Neuronal stem cell (in vitro differentiated cells): ENCODE measurements at places on chromosomes 2 and 18.

GRCh38 chr2:36670881-36671595, 25.5 kb upstream of the VIT start:
- no peak for DNase-seq

DNA sequence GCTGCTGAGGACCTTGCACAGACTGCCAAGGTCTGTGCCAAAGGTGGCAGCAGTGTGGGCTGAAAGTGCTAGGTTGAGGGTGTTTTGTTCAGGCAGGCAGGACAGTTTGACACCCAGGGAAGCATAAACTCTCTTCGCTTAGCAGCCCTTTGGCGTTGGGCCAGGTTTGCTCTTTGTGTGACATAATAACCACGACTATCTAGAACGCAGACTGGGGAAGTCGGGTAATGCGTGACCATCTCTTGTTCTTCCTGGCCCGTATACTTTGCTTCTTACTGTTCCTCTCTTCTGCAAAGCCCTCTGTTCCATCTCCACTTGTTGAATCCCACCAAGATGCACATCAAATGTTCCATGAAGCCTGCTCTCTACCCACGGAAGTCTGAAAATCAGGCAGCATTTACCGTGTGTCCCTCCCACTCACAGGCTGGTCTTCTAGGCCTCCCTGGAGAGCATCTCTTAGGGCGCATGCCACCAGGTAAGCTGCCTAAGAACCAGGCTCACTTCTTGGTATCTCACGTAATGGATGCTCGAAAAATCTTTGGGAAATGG, 96.7 kb upstream of the LMAN1 start:
- DNase-seq, result no peak

- DNase-seq, result no peak
Observed at GRCh38 chr18:75723521-75724340, 296.2 kb upstream of the SMIM21 start.

DNA sequence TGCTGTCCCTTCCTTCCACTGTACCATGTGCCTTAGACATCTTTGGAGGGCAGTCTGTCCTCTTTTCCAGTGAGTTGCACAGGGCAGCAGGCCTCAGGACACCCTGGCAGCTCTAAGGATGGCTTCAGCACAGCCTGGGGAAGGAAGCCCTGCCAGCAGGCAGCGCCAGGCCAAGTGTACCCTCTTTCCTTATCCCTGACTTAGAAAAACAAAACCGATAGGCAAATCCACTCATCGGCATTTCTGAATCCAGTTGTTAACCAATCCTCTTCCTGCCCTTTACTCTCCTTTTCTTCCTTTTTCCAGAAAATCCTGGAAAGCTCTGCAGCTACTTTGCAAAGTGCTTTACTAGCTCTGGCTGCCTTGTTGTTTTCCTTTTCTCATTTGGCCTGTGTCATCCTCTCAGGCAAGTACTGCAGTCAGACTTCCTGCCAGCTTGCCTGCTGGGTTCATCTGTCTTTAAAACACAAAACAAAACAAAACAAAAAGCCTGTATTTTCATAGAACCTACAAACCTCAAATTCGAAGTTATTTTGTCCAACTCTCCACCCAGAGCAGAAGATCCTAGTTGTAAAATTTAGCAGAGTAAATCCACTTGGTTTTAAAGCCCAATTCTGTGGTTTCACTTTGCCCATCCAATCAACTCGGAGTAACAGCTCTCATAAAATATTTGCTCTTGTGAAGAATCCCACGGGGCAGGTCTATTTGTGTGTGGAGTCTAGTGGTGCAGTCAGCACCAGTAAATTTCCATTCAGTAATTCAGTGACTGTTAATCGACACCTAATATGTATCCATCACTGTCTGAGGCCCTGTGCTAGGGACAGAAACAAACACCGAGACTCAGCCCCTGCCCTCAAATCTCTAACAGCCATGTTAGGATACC, 45.2 kb downstream of the PCBP1 start:
- DNase-seq, result no peak

- no peak for DNase-seq
Observed at GRCh38 chr2:241620419-241620769, 16.6 kb downstream of the THAP4 start.

DNA sequence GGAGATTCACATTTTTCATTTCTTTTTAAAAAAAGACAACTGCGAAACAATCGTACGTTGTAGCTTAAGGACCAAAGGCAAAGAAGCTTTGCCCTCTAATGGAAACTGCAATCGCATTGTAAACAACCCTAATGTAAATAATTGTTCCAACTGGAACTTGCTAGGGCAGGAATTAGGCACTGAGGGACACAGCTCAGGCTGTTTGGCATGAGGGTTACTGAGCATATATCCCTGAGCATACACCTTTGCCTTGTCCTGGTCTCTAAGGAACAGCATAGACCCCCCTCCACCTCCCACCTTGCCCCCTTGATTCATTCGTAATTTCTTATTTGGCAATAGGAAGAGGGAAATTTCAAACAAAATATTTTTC, 396.4 kb downstream of the LNPK start:
- DNase-seq, result no peak

DNA sequence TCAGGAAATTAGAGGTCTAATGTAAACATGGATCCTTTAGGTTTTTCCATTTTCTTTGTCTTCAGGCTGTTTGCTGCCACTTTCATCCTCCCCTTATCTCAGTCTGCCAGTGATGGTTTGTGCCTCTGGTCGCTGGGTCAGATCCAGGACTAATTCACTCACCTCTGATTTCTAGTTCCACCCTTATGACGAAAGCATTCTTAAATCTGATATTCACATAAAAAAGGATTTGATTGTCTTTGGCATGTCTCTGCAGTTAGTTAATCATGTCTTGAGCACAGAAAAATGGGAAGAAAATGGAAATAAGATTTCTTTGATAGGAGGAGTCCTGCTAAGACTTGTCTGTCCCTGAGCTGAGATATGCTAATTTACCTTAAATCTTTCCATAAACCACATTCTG, 4.6 kb downstream of the IL1RL1 start:
- no peak for DNase-seq

GRCh38 chr2:10084223-10084865, 4.1 kb upstream of the CYS1 start:
- no peak for DNase-seq

- DNase-seq, result no peak
Observed at GRCh38 chr2:33788044-33788443, 188.9 kb upstream of the FAM98A start.

DNA sequence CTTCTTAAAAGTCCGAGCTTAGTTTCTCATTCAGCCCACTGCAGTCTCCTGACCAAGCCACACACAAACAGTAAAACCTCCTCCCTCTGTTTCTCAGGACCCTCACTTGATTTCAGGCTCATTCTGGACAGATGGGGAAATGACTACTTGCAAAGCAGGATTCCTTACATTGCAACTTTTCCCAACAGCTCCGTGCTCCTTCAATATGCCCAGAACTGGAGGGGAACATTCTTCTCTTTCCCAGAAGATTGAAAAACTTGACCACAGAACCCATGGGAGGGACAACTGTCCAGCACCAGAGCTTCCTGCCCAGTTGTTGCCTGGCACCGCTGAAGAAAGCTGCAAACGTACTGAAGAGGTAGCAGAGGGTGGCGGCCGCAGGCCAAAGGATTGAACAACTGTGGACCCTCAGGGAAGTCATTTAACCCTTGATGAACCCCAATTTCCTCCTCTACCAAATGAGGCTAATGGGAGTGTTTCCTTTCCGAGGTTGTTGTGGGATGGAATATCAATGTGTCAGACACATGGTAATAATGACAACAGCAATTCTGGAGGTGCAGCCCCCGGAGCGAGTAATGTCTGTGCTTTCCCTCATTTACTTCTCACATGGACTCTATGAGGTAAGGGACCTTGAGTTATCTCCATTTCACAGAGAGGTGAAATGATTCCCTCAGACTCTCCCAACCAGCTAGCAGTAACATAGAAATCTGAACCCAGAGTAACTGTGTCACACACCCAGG, 25.0 kb downstream of the BCL11A start:
- DNase-seq, result no peak

DNA sequence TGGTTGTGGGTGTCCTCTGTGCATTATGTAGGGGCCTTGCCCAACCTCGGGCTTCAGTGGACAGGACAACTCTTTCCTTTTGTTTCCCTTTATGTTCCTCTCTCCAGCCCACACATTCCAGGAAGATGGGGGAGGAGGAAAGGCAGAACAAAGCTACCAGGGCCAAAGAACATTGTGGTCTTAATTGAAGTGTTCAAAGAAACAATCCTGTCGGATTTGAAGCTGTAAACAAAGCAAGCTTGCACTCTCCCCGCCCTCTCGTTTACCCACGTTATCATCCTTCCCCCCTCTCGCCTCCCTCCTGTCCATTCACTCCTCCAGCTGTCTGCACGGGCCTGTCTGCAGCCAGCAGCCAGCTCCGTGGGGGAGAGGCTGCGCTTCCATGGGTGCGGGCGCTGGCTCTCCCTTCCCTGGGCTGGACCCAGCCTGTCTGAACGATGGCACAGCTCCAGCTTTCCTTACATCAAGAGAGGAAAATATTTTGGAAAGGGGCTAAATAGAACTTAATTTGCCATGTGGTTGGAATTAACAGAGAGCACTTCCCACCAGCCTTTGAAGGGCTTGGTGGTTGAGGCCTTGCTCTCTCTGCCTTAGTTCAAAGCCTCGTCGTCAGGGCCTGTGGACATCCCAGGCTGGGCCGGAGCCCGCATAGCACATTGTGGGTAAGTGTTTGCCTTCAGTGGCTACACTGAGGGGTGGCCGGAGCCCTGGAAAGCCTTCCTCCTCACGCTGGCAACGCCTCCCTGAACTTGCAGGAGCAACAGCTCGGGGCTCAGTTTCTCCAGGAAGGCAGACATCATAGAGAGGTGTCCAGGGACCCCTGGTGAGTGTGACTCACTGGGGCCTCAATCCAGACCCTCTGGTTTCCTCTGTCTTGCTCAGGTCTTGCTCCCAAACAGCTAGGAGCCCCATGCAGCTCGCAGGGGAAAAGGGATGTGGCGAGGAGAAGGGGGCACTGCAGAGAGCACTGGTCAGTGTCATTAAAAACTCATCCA, 60.6 kb upstream of the HS6ST1 start:
- DNase-seq, result peak; percentile 68

DNA sequence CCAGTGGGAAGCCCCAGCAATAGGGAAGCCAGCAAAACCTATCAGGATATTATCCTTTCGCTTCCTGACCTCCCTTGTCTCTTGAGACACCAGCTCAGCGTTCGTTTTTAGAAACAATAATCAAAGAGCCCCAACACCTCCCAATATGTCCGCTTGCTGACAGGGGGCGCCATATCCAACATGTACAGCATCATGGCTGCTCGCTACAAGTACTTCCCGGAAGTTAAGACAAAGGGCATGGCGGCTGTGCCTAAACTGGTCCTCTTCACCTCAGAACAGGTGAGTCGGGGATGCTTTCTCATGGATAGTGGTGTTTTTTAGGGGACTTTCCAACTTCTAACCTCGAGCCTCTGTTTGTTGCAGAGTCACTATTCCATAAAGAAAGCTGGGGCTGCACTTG, 28.7 kb downstream of the GAD1 start:
- no peak for DNase-seq

GRCh38 chr18:32036506-32037180, 18.0 kb downstream of the RNF125 start:
- no peak for DNase-seq

- DNase-seq, result no peak
Observed at GRCh38 chr18:24071779-24072178, 57.2 kb downstream of the TTC39C start.

DNA sequence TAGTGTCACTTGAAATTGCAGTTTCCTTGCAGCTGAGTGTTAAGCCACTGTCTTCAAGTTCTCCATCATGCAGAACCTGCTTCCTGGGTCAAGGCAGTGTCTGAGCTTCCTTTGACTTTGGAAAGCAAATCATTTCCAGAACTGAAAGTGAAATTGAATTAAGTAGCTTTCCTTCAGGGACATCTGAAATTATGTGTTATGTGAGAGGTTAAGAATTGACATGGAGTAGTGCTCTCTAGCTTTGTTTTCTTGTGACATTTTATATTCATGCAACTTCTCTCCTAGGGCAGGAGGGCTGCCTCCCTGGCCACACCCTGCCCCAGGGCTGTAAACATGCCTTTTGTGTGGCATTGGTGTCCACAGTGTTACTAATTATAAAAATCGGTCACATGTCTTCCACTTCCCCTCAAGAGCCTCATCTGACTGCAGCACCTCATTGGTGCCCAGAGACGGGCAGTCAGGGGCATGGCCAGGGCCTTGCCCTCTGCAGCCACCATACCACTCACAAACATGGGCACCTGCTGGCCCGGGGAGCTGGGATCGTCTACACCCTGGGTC, 14.4 kb downstream of the RAB12 start:
- no peak for DNase-seq

- no peak for DNase-seq
Observed at GRCh38 chr2:126885751-126886210, 12.9 kb upstream of the TEX51 start.

DNA sequence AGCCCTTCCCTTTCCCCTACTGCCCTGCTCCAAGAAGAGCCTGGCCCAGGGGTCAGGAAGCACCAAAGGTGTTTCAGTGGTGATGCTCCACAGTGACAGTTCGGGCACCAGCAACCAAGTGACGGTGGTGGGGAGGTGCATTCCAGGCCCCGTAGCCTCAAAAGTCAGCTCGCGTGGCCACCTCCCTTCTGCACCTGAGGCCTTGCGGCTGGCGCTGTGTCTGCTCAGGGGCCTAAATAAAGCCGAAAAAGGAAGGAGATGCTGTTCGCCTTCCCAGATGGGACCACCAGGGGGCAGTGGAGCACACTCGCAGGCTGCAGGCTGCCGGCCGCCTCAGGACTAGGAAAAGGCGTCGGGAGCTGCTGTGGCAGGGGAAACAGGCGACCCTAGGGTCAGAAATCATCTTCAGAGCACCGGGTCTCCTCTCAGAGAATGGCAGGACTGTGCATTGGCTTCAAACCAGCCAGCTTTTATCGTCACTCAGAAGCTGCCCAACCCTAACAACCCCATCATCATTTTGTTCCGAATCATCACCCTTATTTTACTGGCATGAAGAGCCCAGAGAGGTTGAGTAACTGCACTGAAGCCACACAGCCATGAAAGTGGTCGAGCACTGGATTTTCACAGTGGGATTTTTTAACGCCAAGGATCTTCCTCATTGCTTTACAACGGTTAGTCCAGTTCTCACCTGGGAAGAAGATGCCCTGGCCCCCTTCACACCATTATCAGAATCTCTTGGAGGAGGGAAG, 213.0 kb upstream of the CELF4 start:
- DNase-seq, result peak; percentile 69

- no peak for DNase-seq
Observed at GRCh38 chr18:1665079-1665478, 760.4 kb downstream of the ADCYAP1 start.

DNA sequence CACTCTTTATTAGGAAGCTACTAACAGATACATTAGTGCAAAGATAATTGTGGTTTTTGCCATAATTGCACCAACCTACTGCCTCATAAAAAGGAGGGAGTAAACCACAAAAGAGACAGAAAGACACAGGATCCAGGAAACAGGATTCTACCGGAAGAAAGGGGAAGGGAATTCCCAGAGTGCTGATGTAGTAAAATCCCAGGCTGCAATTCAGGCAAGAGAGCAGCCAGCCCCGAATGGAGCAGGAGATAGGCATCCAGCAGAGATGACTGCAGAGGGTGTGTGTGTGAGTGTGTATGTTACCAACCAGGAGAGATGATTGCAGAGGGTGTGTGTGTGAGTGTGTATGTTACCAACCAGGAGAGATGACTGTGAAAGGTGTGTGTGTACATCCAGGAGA, 84.4 kb downstream of the KCNS3 start:
- DNase-seq, result peak; percentile 18

GRCh38 chr2:56227811-56228210, 44.0 kb downstream of the CCDC85A start:
- no peak for DNase-seq
